Muscle of arm (tissue), 14 donors: ENCODE measurements at places on chromosomes 16 and 17. TPM values are rescaled to one million over a fixed set of nuclear protein-coding genes. Genes with fewer than 3 reads are reported as not detected.

DNA sequence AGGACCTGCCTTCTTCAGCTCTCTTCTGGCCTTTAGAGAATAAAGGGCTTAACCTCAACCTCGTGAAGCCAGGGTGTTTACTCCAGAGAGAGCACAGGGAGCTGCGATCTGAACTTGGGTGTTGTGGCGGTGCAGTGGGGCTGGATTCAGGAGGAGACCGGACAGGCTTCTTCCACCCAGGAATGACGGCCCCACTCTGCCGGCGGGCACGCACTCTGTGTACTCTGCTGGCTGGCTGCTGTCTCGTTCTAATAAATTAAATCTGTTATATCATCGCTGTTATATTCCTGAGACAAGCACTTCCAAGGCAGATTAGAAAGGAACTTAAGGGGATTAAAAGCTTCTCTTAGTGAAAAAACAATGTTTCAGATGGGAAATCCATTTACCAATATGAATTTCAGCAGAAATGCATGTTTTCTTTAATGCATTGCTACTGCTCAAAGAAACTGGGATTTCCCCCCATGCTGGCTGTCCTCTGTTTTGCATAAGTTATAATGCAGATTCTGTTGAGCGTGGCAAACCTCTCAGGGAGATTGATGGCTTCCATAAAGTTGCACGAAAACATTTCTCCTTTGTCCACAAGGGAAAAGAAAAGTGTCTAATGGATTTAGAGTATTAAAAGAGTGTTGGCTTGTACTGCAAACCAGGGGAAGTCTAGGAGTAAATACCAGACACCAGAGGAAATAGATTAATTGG, 168.6 kb upstream of the IRX3 start:
- no peak for DNase-seq

- no peak for DNase-seq
Measured at GRCh38 chr17:65278050-65278819, 141.1 kb downstream of the RGS9 start.

TMEM238L gene
- polyA plus RNA-seq, result 0.23 TPM

ACSM5 gene
- polyA plus RNA-seq, result 1.9 TPM

HS3ST3A1 gene
- polyA plus RNA-seq, result 1.1 TPM

MYLK3 gene
- polyA plus RNA-seq, result 13.1 TPM

- DNase-seq, result no peak
Measured at GRCh38 chr17:62822080-62822904, 14.2 kb upstream of the MARCHF10 start.

NAA60 gene
- 34.8 TPM for polyA plus RNA-seq

DNA sequence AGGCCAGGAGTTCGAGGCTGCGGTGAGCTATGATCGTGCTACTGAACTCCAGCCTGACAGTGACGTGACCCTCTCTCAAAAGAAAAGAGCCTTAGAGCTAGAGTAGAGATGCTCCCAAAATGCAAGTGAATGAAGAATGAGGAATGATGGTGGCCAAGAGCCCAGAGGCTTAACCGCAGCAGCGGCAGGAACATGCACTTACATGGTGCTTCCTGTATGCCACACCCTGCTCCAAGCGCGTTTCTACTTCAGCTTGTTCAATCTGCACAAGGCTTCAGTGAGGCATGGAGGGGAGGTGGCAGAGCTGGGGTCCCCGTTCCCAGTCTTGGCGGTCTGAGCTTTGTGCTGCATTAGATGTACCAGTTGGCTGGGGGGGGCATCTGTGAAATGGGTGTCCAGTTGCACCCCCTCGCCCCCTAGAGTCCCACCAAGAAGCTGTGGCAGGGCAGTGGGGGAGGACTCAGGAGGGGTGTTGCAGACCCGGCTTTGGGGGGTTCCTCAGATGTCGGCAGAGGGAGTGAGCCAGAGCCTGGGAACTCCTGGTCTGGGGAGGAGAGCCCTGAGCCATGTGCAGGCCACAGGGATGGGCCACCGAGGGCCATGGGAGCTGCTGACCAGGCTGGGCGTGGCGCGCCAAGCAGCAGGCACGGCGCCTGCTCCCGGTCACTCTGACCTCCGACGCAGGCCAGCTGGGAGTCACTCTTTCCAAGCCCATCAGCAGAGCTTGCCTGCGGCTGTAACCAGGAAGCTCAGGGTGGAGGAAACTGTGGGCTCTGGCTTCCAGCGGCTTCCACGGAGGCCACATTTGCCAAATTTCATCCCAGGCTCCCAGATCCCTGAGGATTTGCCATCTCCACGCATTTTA, 260.1 kb downstream of the PARN start:
- no peak for DNase-seq

ADGRG1 gene
- polyA plus RNA-seq, result 6.4 TPM

GRCh38 chr16:78375055-78375679, 275.7 kb downstream of the WWOX start:
- no peak for DNase-seq
